IPS-NIHi11 (cell line): ENCODE measurements at places on chromosomes 1 and 21.

DNA sequence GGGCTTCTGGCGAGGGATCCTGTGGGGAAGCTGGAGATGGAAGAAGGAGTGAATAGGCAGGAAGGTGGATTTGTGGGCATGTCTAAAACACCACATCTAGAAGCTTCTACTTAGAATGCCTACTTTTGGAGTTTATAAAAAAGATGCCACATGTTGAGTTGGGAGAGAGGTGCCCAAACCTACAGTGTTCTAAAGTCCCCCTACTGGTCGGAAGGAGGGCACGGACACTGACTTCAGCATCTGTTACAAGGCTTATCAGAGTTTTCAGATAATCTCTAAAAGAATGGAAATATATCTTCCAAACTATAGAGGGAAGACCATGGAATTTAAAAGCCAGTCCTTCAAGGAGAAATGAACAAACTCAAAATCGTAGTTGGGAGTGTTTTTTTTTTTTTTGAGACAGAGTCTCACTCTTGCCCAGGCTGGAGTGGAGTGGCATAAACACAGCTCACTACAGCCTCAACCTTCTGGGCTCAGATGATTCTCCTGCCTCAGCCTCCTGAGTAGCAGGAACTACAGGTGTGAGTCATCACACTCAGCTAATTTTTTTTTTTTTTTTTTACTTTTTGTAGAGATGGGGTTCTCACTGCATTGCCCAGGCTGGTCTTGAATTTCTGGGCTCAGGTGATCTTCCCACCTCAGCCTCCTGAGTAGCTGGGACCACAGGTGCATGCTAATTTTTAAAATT, 14.8 kb downstream of the IBA57 start:
- no peak for DNase-seq

GRCh38 chr1:213138391-213138790, 87.3 kb downstream of the RPS6KC1 start:
- DNase-seq, result no peak

- no peak for DNase-seq
Measured at GRCh38 chr1:221164029-221164428, 284.8 kb downstream of the HLX start.

- no peak for DNase-seq
Measured at GRCh38 chr1:41394369-41394744, 33.1 kb downstream of the FOXO6 start.

- DNase-seq, result no peak
Measured at GRCh38 chr1:3779265-3779911, 6.8 kb downstream of the SMIM1 start.

- DNase-seq, result no peak
Measured at GRCh38 chr1:235022981-235023710, 105.5 kb downstream of the TOMM20 start.

DNA sequence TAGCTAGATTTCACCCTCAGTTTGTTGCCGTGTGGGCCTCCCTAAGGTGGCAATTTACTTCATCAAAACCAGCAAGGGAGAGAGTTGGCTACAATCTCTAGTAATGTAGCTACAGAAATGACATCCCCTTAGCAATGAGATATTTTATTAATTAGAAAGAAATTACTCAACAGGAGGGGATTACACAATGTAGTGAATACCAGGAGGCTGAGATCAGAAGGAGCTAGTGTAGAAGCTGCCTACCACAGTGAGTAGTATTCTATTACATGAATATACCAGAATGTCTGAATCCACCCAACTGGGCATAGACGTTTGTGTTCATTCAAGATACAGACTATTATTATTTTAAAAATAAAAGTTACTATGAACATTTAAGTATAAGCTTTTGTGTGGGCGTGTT, 868.2 kb upstream of the CXADR start:
- DNase-seq, result no peak

DNA sequence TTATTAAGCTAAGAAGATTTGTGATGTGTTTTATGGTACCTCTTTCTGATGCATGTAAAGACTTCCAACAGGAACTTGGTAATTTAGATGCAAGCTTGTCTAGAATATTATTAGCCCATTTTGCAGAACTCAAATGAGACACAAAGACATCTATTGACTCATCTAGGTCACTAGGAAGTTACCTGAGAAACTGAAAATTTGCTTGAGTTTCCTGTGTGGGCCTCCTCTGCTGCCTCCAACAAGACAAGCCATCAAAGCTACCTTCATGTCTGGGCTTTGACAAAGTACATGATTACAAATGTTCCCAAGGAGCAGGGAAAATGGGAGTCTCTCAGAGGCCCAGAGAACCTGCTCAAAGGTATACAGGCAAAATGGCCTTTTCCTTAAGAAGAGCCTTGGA, 5.6 kb downstream of the RUNX1 start:
- no peak for DNase-seq

- no peak for DNase-seq
Measured at GRCh38 chr1:54257876-54258275, 57.9 kb downstream of the MRPL37 start.

DNA sequence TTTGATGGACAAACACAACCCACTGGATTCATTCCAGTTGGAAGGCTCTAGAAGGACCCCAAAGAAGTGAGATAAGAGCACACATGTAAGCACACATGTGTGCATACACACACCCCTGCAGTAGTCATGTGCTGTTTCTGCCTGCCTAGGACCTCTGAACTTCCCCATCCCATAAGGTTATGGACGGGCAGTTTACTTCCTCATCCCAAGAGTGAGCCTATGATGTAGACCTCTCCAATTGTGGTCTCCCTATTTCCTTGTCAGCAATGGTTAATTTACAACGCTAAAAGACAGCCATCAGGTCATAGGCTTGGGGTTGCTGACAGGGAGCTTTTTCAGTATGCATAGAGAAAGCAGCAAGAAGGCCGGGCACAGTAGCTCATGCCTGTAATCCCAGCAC, 15.4 kb upstream of the ADAR start:
- DNase-seq, result no peak

- no peak for DNase-seq
Measured at GRCh38 chr1:216566641-216567205, 143.5 kb upstream of the USH2A start.

- peak; percentile 63 for DNase-seq
Measured at GRCh38 chr1:165073185-165074007, 283.1 kb downstream of the LMX1A start.

- DNase-seq, result peak; percentile 6
Measured at GRCh38 chr1:152112101-152112884, 3.0 kb downstream of the TCHH start.

DNA sequence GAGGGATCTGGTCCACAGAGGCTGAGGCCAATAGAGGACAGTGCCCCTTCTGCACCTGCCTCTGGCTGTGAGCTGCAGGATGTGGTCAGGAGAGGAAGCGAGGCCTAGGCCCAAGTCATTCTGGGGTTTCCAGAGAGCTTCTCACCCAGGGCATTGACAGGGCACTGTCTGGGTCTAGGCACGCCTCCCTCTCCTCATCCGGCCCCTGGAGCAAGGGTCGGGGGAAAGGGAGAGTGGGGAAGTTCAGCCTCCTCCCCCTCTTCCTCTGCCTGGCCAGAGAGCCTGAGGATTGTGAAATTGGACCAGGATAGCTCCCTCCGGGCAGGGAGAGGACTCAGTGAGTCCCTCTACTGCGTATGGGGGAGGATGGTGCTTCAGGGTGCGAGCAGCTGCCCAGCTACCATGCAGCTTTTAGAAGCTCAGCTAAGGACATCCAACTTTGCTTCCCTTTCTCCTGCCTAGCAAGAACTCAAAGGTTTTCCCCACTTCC, 6.3 kb upstream of the INAVA start:
- DNase-seq, result no peak

GRCh38 chr1:32126770-32127169, 18.9 kb downstream of the KPNA6 start:
- no peak for DNase-seq

GRCh38 chr1:79133774-79134364, 127.3 kb upstream of the ADGRL4 start:
- DNase-seq, result no peak

DNA sequence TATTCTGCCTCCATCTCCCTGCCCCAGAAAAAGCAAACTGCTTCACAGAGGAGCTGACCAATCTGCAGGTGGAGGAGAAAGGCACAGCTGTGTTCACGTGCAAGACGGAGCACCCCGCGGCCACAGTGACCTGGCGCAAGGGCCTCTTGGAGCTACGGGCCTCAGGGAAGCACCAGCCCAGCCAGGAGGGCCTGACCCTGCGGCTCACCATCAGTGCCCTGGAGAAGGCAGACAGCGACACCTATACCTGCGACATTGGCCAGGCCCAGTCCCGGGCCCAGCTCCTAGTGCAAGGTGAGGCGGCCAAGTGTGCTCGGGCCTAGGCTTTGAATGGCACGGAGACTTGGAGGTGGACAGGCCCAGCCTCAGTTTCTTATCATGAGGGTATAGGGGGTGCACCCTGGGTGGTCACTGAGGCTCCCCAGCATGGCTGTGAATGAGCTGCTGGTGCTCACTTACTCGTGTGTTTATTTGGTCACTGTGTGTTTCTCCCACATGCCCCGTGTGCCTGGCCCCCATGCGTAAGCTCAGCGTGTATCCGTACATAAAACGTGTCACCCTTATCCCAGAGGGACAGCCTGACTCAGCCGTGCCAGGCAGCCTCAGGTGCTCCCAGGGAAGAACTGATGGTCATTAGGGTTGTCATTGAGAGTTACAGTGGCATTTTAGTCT, 75.8 kb downstream of the OBSCN start:
- DNase-seq, result no peak

GRCh38 chr1:32052887-32053286, 19.9 kb upstream of the TMEM39B start:
- DNase-seq, result no peak

DNA sequence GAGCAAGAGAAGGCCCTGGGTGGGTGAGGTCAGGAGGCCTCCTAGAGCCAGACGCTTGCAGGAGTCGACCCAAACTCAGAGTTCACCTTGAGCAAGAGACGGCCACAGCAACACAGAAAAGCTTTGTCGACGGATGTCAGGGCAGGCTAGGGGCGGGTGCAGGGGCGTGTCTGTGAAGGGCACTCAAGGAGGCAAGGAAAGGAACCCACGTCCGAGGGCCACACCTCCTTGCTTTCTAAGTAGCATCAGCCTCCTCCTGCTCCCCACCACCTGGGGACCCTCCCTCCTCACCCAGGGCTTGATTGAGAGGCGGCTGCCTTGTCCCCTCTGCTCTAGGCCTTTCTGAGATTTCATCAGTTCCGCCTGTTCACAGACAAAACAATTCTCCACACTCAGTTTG, 92.1 kb downstream of the OMA1 start:
- peak; percentile 22 for DNase-seq

GRCh38 chr1:69403756-69404320, 163.9 kb upstream of the LRRC7 start:
- DNase-seq, result no peak

DNA sequence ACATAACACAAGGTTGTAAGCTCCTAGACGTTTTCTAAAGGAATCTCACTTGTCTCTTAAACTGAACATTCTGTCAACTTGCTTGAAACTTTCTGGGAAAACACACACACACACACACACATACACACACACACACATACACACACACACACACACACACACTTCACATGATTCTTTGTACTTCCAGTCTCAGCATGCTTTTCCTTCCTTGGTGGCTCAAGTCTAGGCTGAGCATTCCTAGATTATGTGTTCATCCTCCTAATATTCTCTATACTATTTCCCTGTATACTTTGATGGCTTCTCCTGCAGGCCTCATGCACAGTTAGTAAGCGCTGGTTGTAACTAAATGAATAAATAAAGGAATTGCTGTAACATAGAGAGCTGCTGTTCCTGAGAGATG, 372.1 kb downstream of the PTPRC start:
- no peak for DNase-seq

DNA sequence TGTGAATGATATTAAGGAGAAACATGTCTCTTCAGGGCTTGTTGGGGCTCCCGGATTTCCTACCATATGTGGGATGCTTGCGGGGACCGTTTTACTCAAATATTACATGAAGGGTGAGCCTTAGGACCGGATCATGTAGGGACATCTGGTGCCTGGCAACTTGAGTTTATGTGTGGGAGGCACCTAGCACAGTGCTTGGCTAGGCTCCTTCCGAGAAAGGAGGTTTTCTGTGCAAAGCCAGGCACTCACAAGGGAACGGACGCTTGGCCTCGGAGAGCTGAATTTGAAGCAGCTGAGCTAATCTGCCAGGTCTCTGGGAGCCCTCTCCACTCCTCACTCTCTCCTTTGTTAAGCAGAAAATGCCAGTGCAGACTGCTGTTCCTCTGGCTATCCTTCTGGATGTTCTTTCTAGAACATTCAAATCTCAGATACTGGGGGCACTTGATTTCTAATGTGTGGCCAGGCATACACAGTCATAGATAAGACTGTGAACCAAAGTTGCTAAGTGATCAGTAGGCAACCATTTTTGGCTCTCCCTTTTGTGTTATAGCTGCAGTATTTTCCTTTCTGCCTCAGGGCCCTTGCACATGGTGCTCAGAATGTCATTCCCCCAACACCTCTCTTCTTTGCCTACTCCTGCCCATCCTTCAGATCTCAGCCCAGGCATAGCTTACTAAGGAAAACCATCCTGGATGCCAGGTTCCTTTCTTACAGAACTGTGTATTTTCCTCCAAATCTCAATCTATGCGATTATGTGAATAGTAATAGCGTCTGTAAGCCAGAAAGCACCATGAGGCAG, 216.6 kb upstream of the CSF3R start:
- DNase-seq, result no peak

GRCh38 chr1:84366786-84367185, 31.5 kb upstream of the DNASE2B start:
- no peak for DNase-seq

DNA sequence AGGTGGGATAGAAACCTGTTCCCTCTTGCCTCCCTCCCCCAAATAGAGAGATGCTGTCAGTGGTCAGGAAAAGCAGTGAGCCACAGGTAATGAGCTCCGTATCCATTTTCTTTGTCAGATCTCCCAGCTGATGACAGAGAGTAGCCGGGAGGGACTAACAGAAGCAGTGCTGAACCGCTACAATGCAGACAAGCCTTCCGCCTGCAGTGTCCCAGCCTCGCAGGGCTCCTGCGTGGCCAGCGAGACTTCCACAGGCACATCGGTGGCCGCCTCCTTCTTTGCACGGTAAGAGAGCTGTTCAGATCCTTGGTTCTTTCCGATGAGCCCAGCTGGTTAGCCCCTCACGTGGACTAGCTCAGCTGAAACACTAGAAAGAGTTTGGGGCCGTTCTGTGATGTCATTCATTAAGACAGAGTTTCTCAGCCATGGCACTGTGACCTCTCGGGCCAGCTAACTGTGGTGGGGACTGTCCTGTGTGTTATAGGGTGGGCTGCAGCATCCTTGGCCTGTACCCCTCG, 264.7 kb downstream of the KIF26B start:
- DNase-seq, result no peak

DNA sequence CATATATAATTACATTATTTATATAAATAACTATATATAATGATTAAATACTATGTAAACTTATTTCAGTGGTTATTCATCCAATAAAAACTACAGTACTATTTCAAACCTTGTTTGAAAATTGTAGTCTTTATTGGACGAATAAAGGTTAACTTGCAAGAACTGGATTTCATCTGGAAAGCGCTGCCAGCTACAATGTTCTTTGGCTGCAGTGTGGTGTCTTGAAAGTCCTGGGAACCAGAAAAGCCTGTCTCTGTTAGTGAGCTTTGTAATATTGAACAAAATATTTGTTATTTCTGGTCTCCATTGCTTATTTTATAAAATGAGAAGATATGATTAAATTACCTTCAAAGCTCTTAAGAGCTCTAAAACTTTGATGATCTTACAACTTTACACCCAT, 763.6 kb downstream of the ADGRL2 start:
- DNase-seq, result no peak
